HS-5 (cell line): ENCODE measurements at places on chromosomes 7 and 10.

- no peak for DNase-seq
Measured at GRCh38 chr10:97858001-97858439, 8.4 kb downstream of the GOLGA7B start.

- DNase-seq, result no peak
Measured at GRCh38 chr7:105678811-105679495, 97.7 kb upstream of the EFCAB10 start.

DNA sequence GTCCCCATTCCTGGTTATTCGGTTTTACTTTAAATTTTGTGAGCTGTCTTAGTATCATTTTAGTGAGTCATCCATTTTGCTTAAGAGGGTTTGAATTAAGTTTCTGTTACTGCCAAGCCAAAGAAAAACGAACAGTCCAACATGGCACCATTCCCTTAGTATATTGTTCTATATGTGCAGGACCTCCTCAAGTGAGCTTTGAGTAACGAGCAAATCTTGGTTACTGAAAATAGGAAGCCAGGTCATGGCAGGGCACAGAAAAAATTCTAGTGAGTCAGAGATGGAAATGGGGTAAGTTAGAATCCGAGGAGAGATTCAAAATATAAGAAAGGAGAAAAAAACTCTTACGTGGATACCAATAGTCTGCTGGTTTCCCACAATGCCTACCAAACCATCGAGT lies 292.9 kb downstream of the BAMBI start:
- DNase-seq, result no peak

DNA sequence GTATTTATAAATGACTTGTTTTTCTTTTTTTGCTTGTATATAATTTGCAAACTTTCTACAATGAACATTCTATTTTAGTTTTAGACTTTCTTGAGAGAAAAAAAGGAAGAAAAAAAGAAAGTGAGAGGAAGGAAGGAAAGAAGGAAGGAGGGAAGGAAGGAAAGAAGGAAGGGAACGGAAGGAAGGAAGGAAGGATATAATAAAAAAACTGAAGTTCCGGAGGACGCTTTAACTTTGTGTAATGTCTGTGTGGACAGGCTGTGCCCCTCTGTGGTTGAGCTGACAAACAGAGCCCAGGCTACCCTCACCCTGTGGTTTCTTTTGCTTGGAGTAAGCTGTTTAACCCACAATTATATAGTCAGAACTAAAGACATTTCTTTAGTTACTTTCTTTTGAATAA lies 108.7 kb downstream of the SEMA3D start:
- no peak for DNase-seq

DNA sequence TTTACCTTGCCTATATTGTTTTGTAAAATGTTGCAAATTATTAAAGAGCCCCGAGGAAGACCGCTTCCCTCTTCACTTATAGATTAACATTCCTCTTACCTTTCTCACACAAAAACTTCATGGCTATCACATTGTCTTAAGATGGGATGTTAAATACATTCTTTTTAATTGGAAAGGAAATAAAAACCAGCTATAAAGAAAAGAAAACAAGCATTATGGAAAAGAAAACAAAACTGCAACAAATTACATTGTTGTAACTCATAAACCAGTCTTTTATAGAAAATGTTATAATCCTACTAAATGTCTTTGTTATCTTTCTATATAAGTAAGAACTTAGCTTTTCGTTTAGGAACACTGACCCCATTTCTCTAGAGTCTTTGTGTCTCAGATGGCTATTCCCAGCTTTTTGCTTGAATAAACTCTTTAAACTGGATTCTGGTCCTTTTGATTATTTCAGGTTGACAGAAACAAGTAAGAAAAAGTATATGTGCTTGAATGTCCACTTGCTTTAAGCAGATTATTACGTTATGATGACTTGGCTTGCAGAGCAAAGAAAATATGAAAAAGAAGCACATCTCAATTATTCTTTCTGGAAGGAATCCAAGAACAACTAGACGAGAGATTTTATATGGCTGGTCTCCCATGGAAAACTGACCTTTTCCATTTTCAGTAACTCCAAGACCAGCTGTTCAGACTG lies 128.2 kb downstream of the AKR1D1 start:
- no peak for DNase-seq

GRCh38 chr10:87053111-87053510 lies 33.0 kb downstream of the FAM25A start:
- no peak for DNase-seq

GRCh38 chr7:139403601-139404000 lies 43.9 kb downstream of the LUC7L2 start:
- DNase-seq, result no peak

- DNase-seq, result no peak
Measured at GRCh38 chr10:133445268-133445732, 8.4 kb upstream of the SCART1 start.

DNA sequence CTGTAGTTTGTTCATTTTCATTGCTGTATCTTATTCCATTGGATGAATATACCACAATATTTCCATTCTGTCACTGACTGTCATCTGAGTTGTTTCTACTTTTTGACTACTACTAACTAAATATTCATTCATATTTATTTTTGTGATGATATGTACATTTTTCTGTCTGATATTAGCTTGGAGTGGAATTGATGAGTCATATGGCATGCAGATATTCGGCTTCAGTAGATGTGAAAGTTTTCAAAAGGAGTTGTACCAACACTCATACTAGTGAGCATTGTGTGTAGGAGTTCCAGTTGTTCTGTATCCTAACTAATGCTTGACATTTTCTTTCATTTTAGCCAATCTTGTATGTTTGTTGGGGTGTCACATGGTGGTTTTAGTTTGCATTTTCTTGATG lies 7.7 kb downstream of the RUNDC3B start:
- no peak for DNase-seq

- no peak for DNase-seq
Measured at GRCh38 chr7:99579956-99580777, 17.9 kb upstream of the TMEM225B start.

DNA sequence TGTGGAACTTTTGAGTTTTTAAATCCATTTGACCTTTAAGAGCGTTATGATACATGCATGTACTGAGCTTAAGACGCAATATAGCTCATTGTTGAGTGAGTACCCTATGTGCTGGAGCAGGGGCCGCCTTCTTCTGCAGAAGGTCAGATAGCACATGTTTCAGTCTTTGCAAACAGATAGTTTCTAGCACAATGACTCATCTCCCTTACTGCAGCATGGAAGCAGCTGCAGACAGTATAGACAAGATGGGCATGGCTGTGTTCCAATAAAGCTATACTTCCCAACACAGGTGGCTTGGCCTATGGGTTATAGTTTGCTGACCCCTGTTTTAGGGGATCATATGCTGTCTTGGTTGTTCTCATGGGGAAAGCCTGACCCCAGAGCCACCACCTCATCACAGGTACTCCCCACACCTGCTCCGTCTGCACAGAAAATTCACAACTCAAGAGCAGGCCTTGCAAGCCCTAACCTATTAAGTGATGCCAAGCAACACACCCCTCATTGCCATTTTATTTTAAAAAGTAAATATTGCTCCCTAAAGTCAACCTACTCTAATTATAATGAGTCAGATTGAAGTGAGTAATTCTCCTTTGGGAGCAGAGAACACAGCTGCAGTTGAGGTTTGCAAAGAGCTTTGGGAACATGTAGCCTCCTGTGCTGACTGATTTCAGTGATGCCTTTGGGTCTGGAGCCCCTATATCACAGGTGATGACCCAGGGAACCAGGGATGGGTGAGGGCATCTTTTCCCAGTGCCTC lies 330.1 kb downstream of the PAXIP1 start:
- no peak for DNase-seq

GRCh38 chr10:78319371-78319770 lies 285.7 kb downstream of the RPS24 start:
- DNase-seq, result no peak

DNA sequence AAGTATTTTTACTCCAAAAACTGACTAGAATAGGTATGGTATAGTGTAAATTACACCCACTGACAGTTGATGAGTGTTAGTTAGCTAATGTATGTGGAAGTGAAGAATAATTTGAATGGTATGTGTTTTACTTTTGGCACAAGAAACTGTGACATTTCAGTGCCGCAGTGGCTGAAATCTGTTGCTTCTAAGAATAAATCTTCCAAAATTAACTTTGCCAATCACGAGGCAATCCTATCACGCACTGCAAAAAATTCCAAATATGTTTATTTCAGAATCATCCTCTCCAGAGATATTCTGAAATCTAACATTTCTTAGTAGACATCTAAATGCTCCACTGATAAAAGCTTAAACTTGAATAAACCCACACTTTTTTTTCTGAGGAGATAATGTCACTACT lies 61.2 kb downstream of the PCLO start:
- no peak for DNase-seq

- no peak for DNase-seq
Measured at GRCh38 chr7:25675789-25676474, 447.6 kb upstream of the NPVF start.

GRCh38 chr10:113006656-113007342 lies 56.8 kb downstream of the TCF7L2 start:
- no peak for DNase-seq

DNA sequence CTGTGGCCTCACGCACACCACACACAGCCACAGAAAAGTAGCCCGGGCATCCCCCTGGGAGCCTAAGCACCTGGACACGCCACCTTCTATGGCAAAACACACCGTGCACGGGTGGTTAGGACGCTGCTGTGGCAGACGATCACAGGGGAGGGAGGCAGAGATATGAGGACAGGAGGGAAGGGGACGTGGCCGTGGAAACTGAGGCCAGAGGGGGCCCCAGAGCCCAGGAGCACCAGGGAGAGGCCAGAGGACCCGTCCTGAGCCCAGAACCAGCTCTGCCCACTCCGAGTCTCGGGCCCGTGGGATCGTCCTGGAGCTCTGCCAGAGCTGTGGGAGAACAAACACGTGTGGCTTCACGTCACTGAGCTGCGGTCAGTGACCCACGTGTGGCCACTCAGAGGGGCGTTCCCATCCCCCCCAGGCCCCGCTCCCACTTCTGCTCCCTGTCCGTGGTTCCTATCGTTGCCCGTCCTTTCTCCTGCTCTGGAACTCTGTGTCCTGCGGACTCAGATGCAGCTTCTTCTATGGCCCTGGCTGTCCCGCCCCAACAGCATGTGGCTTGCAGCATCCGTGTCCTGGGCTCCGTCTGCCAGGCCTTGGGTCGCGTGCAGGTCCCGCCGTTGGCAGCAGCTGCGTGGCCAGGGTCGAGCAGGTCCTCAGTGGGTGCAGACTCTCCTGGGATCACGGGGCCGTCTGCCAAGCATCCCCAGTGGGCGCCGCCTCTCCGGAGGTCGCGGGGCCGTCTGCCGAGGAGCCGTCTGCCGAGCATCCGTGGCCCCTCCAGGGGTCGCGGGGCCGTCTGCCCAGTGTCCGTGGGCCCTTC lies 31.0 kb downstream of the GET4 start:
- DNase-seq, result no peak

DNA sequence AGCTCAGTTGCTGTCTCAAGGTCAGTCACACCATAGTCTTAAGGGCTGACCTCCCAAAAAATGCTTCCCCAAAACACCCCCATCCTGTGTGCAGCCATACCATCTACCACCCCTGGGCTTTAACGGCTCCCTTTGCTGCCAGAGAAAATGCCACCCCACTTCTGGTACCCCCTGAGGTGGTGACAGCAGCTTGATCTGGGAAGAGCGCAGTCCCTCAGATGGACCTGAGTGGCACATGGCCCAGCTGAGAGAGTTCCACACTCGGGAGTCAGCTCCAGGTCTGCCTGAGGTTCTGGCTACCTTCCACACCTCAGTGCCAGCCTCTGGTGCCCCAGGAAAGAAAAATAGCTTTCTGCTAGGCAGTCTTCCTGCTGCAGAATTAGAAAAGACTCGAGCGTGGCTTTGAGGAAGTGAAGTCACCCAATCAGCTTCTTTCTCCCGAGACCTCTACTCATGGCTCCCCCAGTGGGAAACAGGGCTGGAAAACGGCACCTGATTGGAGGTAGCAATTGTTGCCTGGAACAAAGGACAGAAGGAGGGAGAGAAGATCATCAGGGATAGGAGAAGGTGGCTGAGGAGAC lies 151.7 kb downstream of the ARHGAP21 start:
- DNase-seq, result no peak

- no peak for DNase-seq
Measured at GRCh38 chr7:155285423-155285822, 12.3 kb upstream of the INSIG1 start.

DNA sequence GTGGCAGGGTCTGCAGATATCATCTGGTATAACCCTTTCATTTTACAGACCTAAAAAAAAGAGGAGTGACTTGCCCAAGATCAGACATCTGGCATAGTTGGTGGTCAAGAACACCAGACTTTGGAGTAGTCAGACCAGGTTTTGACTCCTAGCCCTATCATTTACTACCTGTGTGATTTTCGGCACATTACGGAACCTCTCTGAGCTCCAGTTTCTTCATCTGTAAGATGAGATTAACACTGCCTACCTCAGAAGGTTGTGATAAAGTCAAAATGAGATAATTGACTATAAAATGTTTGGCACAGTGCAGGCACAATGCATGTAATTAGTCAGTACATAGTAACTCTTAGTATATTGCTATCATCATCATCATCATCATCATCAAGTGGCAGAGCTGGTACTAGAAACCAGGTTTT lies 1.2 kb downstream of the STRIP2 start:
- DNase-seq, result no peak

GRCh38 chr7:3117488-3118231 lies 74.0 kb upstream of the CARD11 start:
- DNase-seq, result no peak
